ENCODE measurements at places on chromosomes 12 and 14.

DNA sequence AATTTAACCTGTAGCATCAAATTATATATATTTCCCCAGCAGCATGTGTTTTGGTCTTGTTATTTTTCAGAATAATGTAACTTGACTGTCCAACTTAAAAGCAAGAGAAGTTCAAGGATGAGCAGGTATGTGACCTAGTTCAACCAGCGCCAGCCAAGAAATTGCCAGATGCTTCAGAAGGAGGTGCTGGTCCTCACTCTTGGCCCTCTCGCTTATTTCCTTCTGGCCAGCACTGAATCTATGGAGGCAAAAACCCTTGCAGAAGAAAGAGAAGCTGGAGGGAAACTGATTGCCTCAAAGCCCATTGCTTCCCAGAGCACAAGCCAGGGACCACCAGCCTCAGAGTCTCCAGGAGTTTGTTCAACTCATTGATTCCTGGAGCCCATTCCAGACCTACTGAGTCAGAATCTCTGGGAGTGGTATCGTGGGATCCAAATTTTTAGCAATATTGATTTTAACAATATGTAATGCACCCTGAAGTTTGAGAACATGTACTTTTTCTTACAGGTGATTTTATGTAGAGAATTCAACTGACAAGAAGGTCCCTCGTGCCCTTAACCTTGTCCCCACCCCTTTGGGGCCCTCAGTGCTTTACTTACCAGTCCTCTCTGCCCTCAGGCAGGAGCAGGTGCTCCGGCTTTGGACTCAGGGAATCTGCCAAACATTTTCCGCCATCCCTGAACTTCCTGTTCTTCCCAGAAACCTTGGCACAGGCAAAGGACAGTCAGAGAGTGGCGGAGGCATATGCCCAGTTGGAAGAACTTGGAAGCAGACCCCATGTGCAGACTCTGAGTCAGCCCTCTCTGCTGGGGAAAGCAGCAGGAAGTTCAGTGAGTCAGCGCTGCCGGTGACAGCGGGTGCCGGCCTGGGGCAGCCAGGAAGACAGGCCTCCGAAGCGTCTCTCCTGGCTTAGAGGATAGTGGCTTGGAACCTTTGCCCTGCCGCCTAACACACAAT is 10.4 kb downstream of the BEST3 start:
- DNase-seq: peak; percentile 33

DNA sequence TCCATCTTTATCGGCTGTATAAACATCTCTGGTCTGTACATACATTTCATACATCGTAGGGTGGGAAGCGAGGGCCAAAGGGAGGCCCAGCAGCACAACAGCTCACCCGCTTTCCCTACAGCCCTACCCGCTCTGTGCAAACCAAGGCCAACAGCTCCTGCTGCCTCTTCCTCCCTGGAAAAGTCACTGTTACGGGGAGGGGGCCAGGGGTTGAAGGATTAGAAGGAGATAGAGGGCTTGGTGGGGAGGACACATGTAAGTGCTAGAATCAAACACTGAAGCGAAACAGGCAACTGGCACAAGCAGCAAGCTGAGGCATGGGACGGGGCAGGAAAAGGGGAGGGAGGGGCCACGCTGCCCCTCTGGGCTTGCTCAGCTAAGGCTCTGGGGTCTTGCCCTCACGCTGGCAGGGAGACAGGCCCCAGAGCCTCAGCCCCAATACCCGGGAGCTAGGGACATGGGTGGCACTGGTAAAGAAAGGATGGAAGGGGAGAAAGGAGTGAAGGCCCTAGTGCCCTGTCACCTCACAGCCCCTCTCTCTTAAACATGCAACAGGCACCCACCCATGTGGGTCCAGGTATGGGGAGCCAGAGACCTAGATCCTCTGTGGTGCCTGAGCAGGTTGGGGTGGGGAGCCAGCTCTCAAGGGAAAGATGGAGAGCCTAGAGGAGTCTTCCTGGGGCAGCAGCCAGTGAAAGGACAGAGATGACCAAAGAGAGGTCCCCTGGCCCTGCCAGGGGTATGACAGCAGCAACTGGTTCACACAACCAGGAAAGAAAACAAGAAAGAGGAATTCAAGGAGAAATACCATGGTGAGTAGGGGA is 14.4 kb downstream of the SPRYD3 start:
- no peak for DNase-seq

GRCh38 chr12:11765817-11766794 is 116.6 kb downstream of the ETV6 start:
- peak; percentile 79 for DNase-seq

GRCh38 chr12:30979371-30980259 is 53.1 kb downstream of the TSPAN11 start:
- no peak for DNase-seq

GRCh38 chr14:32244404-32244803 is 41.3 kb upstream of the RNU6-8 start:
- DNase-seq: no peak

DNA sequence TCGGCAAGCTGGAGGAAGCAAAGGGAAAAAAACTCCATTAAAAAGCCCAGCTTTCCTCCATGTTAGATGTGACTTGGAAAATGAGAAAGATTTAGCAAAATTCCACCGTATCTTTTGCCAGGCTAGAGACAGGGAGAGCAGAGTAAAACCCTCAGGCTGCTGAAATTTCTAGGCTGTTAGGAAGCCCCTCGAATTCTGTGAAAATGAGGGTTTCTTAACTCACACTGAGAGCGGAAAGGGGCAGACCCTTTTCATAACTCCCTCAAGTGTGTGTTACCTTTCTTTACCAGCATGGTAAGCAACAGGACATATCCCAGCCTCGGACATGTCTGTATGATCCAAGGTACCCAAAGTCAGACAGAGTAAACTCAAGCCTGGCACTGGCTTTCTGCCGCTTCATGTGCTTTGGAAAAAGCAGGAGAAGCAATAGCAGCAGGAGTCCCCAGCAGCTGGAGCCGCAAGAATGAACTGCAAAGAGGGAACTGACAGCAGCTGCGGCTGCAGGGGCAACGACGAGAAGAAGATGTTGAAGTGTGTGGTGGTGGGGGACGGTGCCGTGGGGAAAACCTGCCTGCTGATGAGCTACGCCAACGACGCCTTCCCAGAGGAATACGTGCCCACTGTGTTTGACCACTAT is at the start of gene RHOJ:
Gene RHOJ, plus strand, starts transcription at position 37 of the 637 bp plus-strand sequence. Its CDS starts 427 bp downstream, at position 464.
- DNase-seq: no peak

DNA sequence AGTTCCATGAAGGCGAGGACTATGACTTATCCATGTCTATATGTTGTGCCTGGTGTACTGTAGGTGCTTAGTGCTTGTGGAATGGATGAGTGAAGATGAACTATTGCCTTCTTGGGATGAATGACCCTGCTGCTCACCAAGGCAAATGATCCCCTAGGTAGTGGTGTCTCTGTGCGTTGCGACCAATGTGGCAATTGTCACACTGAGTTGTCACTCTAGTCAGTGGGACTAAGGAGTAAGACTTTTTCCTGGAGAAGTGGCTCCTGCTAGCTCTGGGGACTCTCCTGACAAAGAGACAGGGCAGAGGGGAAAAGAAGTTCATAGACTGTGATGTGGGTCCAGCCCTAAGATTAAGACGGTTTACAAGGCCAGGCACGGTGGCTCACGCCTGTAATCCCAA is 3.4 kb upstream of the ACVR1B start:
- no peak for DNase-seq

GRCh38 chr12:11361151-11361550 is 34.2 kb downstream of the PRB2 start:
- DNase-seq: no peak

- no peak for DNase-seq
Observed at GRCh38 chr14:84080944-84081343, 1449.0 kb upstream of the FLRT2 start.

- DNase-seq: no peak
Observed at GRCh38 chr12:8482571-8483061, 26.9 kb downstream of the CLEC6A start.

DNA sequence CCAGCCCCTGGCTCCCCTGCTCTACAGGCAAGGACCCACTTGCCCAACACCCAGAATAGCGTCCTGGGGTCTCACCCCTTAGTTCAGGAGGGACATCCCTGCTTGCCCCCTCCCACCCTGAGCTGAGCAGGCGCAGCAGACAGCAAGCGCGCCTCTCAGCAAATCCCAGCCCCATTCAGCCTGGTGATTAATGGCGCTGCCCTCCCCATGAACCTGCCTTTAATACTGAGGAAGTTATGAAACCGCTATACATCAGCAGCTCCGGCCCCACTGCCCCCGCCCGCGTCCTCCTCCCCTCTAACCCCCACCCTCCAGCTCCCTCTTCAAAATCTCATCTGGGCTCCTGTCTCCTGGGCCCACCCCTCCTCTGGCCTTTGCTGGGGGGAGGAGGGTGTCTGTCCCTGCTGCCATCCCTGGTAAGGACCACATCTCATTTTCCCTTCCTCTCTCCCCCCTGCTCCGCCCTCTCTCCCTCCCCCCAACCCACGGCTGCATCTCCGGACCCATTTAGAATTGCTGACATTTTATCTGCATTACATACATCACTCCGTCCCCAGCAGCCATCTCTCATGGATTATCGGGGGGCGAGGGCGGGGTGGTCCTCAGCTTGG is 7.1 kb upstream of the SMUG1 start:
- DNase-seq: no peak

GRCh38 chr12:124713436-124714082 is 146.1 kb upstream of the NCOR2 start:
- DNase-seq: peak; percentile 85

DNA sequence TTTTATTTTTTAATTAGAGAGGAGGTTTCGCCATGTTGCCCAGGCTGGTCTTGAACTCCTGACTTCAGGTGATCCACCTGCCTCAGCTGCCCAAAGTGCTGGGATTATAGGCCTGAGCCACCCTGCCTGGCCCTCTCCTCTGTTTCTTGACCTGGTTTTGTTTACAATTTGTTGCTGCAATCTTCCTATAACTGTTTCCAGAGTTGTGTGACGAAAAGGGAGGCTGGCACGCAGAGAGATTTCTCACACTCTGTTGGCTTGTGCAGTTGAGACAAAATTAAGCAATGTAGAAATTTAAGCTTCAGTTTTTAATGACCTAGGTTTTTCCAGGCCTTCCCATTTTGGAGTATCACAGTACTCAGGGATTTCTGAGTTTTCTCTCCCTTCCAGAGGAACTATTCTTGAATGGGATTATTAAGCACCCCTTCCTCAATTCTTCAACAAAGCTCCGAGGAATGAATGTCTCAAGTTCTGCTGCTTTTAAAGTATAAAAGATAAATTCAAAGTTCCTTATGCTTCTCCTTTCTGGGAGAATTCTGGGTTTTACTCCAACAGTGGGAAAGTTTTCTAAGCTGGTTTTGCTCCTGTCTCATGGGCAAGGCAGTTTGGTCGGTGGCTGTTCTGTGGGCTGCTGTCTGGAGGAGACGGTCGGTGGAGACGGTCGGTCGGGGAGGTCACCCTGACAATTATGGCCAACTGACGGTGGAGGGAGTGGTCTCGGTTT is 20.4 kb upstream of the FOS start:
- DNase-seq: no peak

DNA sequence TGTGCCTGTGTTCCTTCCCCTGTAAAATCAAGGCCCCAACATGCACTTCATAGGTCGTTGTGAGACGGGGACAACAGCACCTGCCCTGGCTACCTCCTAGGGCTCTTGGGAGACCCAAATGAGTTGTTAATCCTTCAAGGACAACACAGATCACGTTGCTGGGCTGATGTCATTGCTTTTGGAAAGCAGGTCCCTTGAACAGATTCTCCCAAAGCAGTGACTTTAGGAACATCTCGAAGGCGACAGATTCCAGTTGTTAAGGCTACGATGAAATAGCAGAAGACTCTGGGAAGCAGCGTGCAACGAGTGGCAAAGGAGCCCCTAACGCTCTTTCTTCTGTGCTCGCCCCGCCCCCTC is 26.2 kb upstream of the MAP1LC3B2 start:
- DNase-seq: no peak

DNA sequence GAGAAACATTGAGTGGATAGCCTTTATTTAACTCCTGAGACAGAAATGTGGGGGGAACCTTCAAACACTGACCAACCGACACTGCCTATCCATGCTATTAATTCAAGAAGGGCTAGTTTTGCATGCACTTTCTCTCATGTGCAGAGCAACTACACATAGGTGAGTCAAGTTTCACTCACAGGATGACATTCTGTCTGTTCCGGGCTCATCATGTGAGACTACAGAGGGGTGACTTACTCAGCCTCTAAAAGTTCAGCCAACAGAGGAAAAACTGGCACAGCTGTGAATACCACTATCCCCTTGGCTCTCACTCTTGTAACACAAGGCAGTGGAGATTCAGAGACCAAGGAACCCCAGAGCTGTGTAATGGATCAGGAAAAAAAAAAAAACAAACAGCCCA is 13.3 kb downstream of the BEST3 start:
- DNase-seq: no peak

DNA sequence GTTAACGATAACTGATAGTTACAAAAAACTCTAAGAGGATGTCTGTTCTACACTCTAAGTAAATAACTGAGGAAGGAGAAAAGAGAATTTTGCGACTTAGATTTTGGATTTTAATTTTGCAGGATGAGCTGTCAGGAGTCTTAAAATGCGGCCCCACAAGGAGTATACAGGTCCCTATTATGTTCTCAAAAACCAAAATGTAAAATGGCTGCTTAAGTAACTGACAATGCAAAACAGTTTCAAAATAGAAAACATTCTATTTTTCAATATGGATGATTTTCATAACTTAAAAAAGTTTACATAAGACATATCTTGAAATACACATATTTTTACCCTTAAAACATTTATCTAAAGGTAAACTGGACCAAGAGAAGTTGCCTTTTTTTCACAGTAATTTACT is 2.6 kb downstream of the CD69 start:
- DNase-seq: no peak

DNA sequence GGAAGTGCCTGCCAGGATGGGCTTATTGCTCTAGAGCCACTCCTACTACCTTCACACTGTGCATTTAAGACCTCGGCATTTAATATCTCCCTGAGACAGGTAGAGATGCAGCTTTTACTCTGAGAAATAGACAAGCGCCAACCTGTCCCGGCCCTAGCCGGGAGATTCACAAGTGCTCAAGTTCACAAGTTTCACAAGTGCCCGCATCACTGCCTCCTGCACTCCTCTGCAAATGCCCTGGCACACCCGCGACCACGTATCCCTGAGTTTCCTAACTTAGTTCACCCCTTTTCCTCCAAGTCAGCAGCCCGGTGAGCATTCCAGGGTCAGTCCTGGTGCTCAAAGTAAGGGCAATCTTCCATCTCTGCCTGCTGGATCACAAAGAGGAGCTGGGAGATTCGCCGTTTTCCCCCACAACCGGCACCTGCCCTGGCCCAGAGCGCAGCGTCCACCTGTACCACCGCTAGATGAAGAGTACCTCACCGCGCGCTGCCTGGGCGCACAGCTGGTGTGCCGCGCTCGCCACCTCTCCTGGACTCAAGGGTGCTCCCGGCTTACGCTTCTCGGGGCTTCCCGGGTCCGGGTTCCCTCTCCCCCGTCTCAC is 5.0 kb upstream of the SLC38A4 start:
- no peak for DNase-seq

DNA sequence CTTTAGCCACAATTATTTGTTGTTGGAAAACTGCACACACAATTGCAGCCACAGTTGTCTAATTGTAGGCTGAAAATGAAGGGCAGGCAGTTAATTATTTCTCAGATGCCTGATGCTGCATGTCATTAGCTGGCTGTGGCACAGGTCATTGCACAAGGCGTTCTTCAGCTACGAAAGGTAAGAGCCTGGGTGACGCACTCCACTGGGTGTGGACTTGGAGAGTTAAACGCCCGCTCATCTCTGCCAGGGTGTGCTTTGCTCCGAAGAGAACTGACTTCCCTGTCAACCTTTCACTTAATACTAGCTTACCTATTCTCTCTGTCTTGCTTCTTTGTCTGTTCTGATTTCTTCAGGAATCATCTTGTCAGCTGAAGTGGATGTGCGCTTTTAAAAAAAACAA is 91.4 kb upstream of the CPM start:
- DNase-seq: no peak

GRCh38 chr14:90419200-90419599 is 22.4 kb downstream of the CALM1 start:
- DNase-seq: peak; percentile 26

All from pons (tissue), 1 donor.